Muscle of arm (tissue), 14 donors: ENCODE measurements at places on chromosomes 16 and 17.
A peak's percentile ranks its signal among the peaks of the same experiment; 100 is the strongest.

DNA sequence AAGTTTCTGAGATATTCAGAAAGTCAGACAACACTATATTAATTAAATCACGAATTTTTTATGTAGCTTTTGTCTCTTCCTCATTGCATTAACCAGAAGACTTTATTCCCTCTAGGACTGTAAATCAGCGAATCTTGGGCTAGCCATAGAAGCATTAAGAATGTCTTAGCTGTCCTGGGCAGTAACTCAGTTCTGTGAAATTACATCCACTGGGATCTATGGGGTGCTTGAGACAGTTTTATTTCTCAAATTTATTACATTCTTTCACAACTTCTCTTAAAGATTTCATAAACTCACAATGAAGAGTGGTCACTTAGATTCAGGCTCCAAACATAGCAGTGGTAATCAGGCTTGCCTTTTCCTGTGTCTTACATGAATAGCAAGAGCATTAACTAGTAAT, 1153.4 kb downstream of the CDH8 start:
- DNase-seq, result no peak

DNA sequence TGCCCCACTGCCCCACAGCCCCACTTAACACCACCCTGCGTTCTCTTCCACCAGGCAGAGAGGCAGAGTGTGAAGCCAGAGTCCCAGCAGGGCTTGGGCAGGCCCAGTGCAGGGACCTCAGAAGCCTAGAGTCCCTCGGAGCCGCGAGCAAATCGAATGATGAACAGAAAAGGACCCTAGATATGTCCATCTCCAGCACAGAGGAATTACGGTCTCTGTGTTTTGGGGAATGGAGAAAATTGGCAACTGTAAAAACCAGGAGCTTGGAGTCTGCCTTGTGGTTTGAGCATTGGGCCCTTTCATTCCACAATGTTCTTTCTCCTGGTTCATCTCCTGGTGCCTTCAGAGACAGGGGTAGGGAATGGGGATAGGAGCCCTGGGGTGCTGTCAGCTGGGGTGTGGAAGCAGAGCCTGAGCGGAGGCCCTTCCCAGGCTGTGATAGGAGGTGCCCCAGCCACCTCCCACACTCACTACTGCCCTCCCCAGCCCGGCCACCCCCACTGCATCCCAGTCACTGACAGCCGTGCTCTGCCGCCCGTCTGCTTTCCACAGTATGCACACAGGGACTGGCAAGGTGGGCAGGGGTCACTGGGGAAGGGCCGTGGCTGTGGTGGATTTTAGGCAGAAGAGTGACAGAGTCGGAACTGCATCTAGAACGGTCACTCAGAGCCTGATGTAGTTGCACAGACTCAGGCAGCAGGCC, 26.7 kb downstream of the TBX4 start:
- DNase-seq, result no peak

DNA sequence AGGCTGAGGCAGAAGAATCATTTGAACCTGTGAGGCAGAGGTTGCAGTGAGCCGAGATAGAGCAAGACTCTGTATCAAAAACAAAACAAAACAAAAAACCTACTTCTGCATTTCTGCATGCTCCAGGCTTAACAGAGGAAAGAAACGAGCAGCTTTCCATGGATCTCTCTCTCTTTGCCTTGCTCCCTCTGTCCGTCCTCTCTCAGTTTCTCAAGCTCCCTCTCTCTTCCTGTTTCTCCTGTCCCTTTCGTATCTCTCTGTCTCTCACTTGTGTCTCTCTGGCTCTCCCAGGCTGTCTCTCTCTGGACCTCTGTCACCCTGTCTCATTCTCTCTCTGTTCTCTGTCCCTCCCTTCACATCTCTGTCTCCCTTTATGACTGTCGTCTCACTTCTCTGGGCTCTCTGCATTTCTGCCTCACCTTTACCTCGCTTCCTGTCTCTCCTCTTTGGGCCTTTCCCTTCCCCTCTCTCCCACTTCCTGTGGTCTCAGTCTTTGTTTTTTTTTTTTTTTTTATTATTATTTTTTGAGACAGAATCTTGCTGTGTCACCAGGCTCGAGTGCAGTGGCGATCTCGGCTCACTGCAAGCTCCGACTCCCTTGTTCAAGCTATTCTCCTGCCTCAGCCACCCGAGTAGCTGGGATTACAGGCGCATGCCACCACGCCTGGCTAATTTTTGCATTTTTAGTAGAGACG, 4.1 kb upstream of the PITPNA start:
- no peak for DNase-seq

GRCh38 chr16:20260215-20261009, 66.9 kb downstream of the GP2 start:
- no peak for DNase-seq

DNA sequence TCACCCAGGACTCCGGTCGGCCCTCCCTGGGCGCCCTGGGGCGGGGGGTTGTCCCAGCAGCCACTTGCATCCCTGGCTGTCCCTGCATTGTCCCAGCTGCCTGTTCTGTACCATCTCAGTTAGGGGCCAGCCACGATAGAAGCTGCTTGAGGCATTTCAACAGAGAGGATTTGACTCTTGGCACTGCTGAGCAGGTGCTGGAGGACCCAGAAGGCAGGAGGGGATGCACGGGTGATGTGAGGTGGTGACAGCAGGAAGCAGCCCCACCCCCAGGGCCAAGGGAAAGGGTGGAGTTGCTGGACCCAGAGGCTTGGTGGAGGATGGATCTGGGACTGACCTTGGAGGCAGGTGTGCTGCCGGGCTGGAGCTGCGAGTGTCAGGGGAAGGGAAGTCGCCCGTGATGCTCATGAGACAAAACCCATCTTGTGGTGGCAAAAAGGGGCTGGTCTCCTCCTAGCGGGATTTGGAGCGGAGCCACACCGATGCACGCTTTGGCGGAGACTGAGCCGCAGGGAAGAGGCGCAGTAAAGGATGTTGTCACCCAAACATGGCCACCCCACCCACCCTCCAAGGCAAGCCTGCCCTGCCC, 188.0 kb upstream of the GSE1 start:
- no peak for DNase-seq

GRCh38 chr16:24332582-24333090, 76.5 kb downstream of the CACNG3 start:
- no peak for DNase-seq

- DNase-seq, result peak; percentile 63
Measured at GRCh38 chr17:9239793-9240658, 218.7 kb downstream of the NTN1 start.

DNA sequence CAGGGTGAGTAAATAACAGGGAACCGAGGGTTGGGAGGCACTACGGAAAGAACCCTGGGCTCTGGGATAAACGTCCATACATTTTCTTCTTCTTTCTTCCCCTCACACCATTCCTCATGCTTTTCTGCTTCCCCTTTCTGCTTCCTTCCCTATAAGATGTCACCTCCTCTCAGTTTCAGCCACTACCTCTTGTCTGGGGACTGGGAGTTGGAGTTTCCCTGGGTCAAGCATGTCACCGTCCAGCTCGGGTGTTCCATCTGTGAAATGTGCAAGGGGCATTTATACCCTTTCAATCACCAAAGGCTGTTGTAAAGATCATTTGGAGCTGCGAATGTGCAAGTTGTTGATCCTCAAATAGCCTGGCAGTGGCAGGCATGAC, 17.5 kb upstream of the CCL22 start:
- no peak for DNase-seq

GRCh38 chr17:35788477-35789368, 6.7 kb downstream of the MMP28 start:
- no peak for DNase-seq

DNA sequence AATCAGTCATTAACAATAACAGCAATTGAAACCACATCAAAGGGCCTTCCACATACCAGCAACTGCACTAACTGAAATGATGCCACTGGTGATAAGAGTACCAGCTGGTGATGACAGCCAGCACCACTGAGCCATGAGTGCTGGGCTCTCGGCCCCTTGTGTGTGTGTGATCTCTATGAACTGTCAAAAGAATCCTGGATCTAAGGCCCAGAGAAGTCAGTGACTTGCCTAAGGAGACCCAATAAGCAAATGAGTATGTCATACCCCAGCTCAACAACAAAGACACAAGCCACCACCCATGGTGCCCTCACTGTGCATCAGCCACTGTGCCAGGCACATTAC, 220.9 kb downstream of the ZNF423 start:
- DNase-seq, result no peak

DNA sequence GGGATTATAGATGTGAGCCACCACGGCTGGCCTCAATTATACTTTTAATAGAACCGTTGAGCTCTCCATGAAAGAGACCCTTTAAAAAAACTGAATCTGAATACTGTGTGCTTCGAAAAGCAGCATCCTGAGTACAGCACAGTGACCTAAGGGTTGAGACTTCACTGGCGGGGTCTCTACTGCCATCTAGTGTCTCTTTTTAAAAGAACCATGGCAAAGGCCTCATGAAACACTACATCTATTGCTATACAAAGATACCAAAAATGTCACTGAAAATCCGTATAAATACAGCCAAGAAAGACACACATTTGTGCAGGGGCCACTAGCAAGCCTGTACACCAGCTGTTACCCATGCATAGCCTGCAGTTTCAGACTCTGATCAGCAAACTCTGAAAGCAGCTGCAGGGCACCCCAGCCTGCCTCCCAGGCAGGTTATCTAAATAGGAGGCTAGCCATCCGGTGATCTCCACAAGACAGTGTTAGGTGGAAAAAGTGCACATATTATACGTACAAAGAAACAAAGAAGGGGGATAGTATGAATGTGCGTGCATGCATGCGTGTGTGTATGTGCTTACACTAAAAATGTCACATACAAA, 35.3 kb downstream of the NPLOC4 start:
- peak; percentile 71 for DNase-seq

DNA sequence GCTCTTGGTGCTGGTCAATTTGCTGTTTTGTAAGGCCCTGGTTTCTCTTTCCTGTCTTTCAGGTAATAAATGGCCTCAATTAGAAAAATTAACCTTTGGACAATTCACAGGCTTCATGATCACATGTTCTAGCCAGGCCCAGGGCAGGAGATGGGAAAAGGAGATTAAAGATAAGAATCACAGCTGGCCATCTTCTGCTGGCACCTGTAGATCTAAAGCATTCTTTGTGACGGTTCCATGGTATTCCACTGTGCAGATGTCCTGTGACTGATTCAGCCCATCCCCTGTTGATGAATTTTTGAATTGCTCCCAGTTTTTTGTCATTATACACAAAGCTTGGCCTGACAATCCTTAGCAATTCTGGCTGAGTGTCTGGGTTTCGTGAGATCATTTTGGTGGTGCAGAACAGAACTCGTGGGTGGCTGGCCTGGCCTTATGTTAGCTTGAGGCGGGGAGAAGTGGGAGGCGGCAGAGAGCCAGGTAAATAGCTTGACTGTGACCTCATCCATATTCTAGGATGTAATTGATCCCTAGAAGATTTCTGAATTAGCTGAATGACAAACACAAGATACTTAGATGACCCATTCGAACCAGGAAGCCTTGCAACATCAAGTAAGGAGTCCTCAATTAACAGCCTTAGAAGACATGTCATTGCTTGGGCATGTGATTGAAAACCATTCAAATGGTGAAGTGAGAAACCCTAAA, 14.1 kb downstream of the TMC5 start:
- no peak for DNase-seq

- DNase-seq, result peak; percentile 85
Measured at GRCh38 chr17:31558748-31559583, 167.5 kb downstream of the RAB11FIP4 start.

- no peak for DNase-seq
Measured at GRCh38 chr16:68227850-68228553, 7.9 kb downstream of the ESRP2 start.

- no peak for DNase-seq
Measured at GRCh38 chr17:40478486-40478885, 22.9 kb downstream of the TNS4 start.

GRCh38 chr17:58378733-58379510, 26.9 kb upstream of the SUPT4H1 start:
- DNase-seq, result no peak

DNA sequence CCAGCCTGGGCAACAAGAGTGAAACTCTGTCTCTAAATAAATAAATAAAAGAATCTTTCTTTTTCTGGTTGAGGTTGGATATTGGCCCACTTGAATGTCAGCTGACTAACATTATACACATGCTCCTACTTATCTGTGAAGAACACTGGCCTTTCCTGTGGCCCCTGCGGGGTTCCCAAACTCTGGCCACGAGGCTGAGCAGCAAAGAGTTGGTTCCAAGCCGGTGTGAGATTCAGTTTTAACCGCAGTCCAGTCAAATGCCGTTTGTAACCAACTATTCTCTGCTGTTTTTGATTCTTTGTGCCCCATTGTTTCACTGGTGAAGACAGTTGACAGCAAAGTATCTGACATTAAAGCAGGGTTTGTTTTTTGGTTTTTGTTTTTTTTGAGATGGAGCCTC, 11.2 kb downstream of the ETV4 start:
- no peak for DNase-seq

DNA sequence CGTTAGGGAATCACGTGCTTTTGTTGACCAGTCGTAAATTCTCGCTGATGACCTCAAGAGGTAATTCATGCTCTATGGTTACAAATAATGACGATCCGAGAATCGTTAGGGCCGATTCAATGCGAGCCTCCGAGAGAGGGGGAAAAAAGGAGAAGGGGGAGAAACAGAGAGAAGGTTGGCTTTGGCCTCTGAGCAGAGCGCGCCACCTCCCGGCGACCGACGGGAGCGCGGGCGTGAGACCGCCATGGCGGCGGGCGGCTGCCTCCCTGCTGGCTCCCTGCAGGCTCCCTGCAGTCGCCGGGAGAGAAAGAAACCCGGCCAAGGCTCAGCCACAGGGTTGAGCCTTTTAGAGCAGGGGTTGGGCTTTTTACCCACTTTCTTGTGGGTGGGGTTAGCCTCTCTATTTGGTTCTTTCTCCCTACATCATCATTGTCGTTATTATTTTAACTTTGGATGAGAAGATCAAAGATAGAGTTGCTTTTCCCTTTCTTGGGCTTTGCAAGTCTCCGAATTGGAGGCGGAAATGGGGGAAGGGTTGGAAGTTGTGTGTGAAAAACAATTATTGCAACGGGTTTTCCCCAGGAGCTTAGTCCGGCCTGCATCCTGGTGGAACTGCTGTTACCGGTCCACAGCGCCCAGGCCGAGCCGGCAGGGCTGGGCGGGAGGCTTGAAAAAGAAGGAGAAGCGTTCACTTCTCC, 410 bp upstream of the HOXB5 start:
- DNase-seq, result peak; percentile 81

DNA sequence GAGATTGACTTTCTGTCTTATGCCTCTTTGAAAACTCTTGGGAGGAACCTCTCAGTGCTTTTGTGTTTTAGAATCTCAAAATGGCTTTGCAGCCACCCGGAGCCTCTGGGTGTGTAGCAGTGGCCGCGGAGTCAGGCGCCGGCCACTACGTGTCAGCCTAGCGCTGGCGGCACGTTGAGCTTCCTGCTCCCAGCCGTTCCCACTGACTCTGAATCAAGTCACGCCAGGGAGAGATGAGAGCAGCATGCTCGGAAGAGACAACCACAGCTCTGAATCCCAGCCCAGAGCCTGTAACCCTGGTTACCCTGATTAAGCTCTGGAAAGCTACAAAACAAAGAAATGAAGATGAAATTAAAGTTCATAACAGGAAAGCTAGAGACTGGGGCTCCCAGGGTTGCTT, 97.4 kb upstream of the CACNG5 start:
- peak; percentile 85 for DNase-seq

DNA sequence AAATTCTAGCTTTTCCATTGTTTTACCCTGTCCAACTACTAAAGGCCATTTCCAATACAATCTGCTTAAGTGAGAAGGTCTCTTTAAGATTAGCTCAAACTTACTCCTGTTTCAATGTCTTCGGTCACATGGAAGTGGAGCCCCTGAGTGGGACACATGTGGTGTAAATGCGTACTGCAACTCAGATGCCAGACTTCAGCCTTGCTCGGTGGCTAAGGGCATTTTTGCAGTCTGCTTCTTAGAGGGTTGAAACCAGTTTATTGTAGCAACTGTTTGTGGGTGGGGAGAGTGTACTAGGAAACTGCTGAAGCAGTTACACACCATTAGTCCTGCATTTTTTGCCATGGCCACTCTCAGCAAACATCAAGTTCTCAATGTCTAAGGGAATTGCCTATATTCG, 140.6 kb downstream of the PARN start:
- no peak for DNase-seq
